ENCODE measurements at places on chromosomes 12 and 14. TPM values are rescaled to one million over a fixed set of nuclear protein-coding genes. Genes with fewer than 3 reads are reported as not detected.
A peak's percentile ranks its signal among the peaks of the same experiment; 100 is the strongest.

DNA sequence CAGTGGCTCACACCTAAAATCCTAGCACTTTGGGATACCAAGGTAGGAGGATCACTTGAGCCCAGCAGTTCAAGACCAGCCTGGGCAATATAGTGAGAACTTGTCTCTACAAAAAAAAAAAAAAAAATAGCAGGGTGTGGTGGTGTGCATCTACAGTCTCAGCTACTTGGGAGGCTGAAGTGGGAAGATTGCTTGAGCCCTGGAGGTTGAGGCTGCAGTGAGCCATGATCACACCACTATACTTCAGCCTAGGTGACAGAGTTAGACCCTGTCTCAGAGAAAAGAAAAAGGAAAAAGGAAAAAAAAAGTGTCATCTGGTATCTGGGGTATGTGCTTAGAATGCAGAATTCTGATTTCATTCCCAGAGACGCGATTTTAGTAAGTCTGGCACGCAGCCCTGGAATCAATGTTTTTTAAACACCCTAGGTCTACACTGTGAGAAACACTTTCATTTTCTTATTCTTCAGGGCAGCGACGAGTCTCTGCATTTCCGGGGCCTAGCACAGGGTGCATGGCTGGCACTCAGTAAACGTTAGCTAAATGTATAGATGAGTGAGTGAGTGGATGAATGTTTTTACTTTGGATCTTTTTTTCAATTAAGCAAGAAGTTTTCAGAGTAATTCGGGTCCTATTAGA is 243.8 kb upstream of the PWP1 start:
- peak overlapping the region; percentile 28 for H3K4me3 ChIP-seq
- H3K27ac ChIP-seq: peak overlapping the region; percentile 8
- no peak for DNase-seq
- H3K27me3 ChIP-seq: no peaks in the 10 kb centered on the region
- no peaks in the 10 kb centered on the region for H3K36me3 ChIP-seq
- H3K4me1 ChIP-seq: no peaks in the 10 kb centered on the region

DNA sequence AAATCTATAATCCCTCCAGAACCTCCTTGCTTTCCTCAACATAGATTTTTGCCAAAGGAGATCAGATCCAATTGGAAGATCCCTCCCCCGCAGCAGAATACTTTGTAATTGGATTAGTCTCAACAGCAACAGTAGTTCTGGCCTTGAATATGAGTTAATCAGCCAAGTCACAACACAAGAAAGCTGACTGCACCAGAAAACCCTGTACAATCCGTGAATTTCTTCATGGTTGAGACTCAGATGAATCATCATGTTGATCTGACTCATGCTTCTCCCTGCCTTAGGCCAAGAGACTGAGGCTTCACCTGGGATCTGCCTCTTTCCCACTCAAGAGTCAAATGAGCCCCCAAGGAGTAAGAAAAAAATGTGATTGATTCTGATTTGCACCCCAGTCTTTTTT is 3.0 kb upstream of the METTL17 start:
- peaks cover 5% of the 10 kb centered on the region for H3K36me3 ChIP-seq
- DNase-seq: no peak
- H3K27ac ChIP-seq: no peak overlapping the region
- no peaks in the 10 kb centered on the region for H3K27me3 ChIP-seq
- peaks cover 21% of the 10 kb centered on the region for H3K4me1 ChIP-seq

DNA sequence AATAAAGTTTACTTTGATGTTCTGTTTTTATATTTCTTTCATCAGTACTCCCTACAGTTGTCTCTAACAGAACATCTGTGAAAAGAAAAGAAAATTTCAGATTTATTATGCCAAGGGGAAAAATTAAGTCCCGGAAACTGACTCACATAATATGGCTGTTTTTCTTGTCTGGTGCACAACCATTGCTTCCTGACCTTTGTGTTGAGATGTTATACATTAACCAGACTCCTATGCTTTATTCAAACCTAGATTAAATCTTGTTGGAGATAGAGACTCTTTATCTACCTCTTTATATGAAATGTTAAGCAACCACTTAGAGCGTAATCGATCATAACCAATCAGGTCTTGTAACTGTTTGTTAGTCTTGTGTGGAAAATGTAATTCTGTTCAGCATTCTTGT is 37.6 kb upstream of the BICD1 start:
- no peak for DNase-seq
- no peak overlapping the region for H3K27ac ChIP-seq
- H3K27me3 ChIP-seq: no peaks in the 10 kb centered on the region
- no peak overlapping the region for H3K4me3 ChIP-seq

- no peaks in the 10 kb centered on the region for H3K36me3 ChIP-seq
- no peak overlapping the region for H3K4me3 ChIP-seq
- no peak overlapping the region for H3K27ac ChIP-seq
- H3K27me3 ChIP-seq: peaks cover 99% of the 10 kb centered on the region
Observed at GRCh38 chr14:28772613-28773012, 6.0 kb downstream of the FOXG1 start.

Gene SOAT2
- not detected for total RNA-seq

Gene CMA1
- 1.4 TPM for total RNA-seq

DNA sequence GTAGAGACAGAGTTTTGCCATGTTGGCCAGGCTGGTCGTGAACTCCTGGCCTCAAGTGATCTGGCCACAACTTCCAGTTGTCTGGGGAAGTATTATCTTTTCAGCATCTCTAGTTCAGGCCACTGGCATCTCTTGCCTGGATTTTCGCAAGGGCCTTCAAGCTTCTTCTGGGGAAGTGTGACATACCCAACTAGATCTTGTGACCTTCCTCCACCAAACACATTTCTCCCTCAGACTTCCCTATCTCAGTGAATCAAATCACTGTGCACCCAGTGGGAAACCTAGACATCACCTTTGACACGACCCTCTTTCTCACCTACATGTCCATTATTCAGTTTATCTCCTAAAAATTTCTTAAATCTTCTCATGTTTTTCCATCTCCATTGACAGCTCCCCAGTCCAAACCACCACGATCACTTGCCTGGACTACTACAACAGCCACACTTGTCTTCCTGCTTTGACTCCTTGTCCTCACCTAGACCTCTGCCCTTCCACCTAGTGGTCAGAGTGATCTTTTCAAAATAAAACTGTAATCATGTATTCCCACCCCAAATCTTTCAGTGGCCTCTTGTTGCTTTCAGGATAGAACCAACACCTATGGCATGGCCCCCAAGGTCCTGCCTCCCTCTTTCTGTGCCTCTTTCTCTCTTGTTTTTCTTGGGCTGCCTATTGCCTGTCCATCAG is 3.3 kb downstream of the EEF1AKMT3 start:
- DNase-seq: no peak
- H3K36me3 ChIP-seq: peaks cover 2% of the 10 kb centered on the region
- no peaks in the 10 kb centered on the region for H3K27me3 ChIP-seq
- peaks cover 17% of the 10 kb centered on the region for H3K4me1 ChIP-seq
- no peak overlapping the region for H3K27ac ChIP-seq

Gene SPTB
- 3.0 TPM for total RNA-seq

- no peaks in the 10 kb centered on the region for H3K36me3 ChIP-seq
- H3K27ac ChIP-seq: no peak overlapping the region
- no peak overlapping the region for H3K4me3 ChIP-seq
- H3K27me3 ChIP-seq: no peaks in the 10 kb centered on the region
- no peaks in the 10 kb centered on the region for H3K4me1 ChIP-seq
Observed at GRCh38 chr14:88069677-88070076, 64.7 kb downstream of the GPR65 start.

DNA sequence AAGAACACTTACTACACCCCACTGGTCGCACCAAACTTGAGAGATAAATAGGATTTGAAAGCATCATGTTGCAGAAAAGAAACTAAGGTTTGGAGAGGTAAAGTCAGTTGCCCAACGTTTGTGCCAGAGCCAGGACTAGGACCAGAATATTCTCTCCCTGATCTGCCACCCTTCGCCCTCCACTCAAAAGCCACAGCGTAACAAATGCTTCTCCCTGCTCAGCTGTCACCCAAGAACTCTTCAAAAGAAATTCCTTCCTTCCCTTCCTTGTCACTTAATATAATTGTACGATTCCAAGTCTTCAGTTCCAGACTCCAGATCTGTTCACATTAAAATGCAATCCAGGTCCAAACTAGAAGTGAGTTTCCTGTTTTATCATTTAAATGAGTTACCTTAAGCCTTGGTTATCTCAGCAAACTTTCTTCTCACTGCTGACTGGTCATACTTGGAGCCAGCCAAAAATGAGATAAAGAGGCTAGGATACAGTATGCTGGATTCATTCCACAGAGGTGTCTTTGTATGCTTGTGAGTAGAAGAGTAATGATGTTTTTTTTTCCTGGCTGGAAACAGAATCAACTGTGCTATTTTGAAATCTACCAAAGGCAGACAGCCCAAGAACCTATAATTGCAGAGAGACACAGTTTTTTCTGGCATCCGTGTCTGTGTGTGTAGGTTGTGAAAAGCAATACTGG is 12.8 kb upstream of the PPFIBP1 start:
- H3K27ac ChIP-seq: peak overlapping the region; percentile 21
- no peaks in the 10 kb centered on the region for H3K36me3 ChIP-seq
- H3K4me1 ChIP-seq: no peaks in the 10 kb centered on the region
- no peak overlapping the region for H3K4me3 ChIP-seq

- no peak for DNase-seq
- H3K4me1 ChIP-seq: peaks cover 5% of the 10 kb centered on the region
- H3K27ac ChIP-seq: no peak overlapping the region
- no peaks in the 10 kb centered on the region for H3K36me3 ChIP-seq
Observed at GRCh38 chr12:130158754-130159059, 3.6 kb upstream of the FZD10 start.

DNA sequence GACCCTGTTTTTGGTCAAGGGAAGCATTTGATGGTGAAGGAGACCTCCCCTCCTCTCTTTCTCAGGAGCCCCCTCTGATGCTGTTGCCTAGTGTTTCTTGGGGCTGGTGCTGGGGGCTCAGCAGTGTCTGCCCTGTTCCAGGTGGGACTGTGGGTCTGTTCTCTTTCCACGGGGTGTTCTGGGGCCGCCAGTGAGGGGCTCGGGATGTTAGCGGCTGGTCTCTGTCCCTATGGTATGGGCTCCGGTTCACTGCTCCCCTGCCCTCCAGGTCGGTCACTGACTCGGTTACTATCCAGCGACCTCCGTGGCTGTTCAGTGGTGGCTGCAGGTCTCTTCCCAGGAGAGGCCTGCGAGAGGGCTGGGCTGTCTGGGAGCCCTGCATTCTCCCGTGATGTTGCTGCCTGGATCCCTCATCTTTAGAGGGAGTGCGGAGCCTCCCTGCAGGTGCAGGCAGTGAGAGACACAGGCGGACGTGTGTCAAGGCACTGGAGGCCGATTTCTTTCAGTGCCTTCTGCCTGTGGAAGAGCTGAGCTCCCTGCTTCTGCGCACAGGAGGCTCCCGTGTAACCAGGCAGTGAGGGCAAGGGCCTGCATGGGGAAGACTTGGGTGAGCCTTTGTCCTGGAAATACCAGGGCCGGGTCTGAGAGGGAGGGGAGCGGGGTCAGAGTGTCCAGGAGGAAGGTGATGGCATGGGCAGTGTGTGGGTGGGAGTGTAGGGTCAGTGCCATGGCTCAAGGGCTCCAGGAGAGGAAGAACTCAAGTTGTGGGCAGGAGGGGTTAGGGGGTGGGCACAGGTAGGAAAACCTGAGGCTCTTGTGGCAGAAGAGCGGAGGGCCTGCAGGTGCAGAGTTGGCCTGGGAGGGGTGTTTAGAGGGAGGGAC is 362.6 kb downstream of the TMEM121 start:
- no peaks in the 10 kb centered on the region for H3K27me3 ChIP-seq
- no peak overlapping the region for H3K4me3 ChIP-seq
- DNase-seq: peak; percentile 46
- no peaks in the 10 kb centered on the region for H3K36me3 ChIP-seq

DNA sequence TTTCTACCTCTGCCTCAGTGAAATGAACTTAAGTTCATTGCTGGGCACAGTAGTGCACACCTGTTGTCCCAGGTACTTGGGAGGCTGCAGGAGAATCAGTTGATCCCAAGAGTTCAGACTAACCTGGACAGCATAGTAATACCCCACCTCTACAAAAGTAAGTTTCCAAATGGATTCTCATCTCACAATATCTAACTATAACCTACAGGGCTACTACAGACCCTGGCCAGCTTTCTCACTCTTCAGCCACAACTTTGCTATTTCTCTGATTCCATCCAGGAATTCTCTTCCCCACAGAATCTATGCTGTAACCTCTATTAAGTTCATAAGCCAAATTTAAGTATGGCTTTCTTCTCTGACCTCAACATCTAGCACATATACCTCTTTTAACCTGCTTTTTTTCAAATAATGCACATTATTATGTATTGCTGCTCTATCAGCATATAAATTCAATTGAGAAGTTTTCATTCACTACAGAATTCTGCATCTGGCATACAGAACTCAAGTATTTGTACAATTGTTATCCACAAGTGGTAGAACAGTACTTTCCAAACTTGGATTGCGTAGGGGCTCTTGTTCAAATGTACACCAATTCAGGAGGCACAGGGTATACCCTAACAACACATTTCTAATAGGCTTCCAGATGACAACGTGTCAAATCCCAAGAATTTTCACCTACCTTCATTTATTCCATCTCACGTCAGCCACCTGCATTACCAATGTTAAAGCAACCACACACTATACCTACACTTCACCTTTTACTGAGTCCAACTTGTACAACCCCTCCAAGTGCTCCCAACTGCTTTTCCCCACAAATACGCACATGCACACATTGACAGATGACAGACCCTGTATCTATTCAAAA is 3.8 kb downstream of the RPS29 start:
- DNase-seq: no peak
- peaks cover 28% of the 10 kb centered on the region for H3K4me1 ChIP-seq
- no peak overlapping the region for H3K4me3 ChIP-seq
- no peaks in the 10 kb centered on the region for H3K27me3 ChIP-seq

Gene FOXN4
- total RNA-seq: not detected

All from upper lobe of right lung (tissue), 1 donor.